Caco-2 (cell line): ENCODE measurements at places on chromosomes 12 and 14. TPM values are rescaled to one million over a fixed set of nuclear protein-coding genes. Genes with fewer than 3 reads are reported as not detected.

The PRB2 gene
- not detected in 2 replicates for total RNA-seq

The KCNMB4 gene
- 0.23 TPM in 1 of 2 replicates, not detected in the other for total RNA-seq

The AQP6 gene
- total RNA-seq = not detected in 2 replicates

The PIWIL1 gene
- total RNA-seq = 5.1 and 5.3 TPM in 2 replicates

The NR1H4 gene
- total RNA-seq = not detected in 2 replicates

The PRIMA1 gene
- 1.0 and 1.1 TPM in 2 replicates for total RNA-seq

The KRT74 gene
- total RNA-seq = not detected in 2 replicates

The RECQL gene
- total RNA-seq = 50.7 and 55.3 TPM in 2 replicates

The HOXC5 gene
- 3.4 and 3.6 TPM in 2 replicates for total RNA-seq

The SMIM41 gene
- not detected in 2 replicates for total RNA-seq

The PXMP2 gene
- 29.8 and 39.9 TPM in 2 replicates for total RNA-seq

The MFAP5 gene
- total RNA-seq = 0.61 and 1.00 TPM in 2 replicates

The DNAI7 gene
- total RNA-seq = 0.66 and 0.67 TPM in 2 replicates

The KRT73 gene
- total RNA-seq = not detected in 2 replicates

The DLGAP5 gene
- 49.7 and 54.1 TPM in 2 replicates for total RNA-seq

The CD163L1 gene
- total RNA-seq = 0.07 and 0.11 TPM in 2 replicates

The GPR132 gene
- total RNA-seq = 0.19 TPM in 1 of 2 replicates, not detected in the other

The STAC3 gene
- 0.70 and 1.3 TPM in 2 replicates for total RNA-seq

The NRL gene
- total RNA-seq = 2.1 and 2.3 TPM in 2 replicates

The ACSS3 gene
- 0.70 and 0.95 TPM in 2 replicates for total RNA-seq

The RERG gene
- 0.37 TPM in 1 of 2 replicates, not detected in the other for total RNA-seq

The NANOG gene
- not detected in 2 replicates for total RNA-seq

The C12orf42 gene
- total RNA-seq = not detected in 2 replicates

The APOLD1 gene
- 4.1 and 4.7 TPM in 2 replicates for total RNA-seq

The LMO3 gene
- total RNA-seq = not detected in 2 replicates

The TAS2R46 gene
- total RNA-seq = 2.3 and 3.8 TPM in 2 replicates

The DAO gene
- not detected in 2 replicates for total RNA-seq
